ENCODE measurements at places on chromosomes 13 and 19.

- no peak for DNase-seq
Observed at GRCh38 chr19:28437390-28438346, 775.3 kb downstream of the UQCRFS1 start.

GRCh38 chr13:25171517-25172302 lies at the start of gene AMER2:
TSS of gene AMER2 (minus strand) at chr13:25172288. CDS start at chr13:25171619, 669 bp downstream.
- peak; percentile 28 for DNase-seq

DNA sequence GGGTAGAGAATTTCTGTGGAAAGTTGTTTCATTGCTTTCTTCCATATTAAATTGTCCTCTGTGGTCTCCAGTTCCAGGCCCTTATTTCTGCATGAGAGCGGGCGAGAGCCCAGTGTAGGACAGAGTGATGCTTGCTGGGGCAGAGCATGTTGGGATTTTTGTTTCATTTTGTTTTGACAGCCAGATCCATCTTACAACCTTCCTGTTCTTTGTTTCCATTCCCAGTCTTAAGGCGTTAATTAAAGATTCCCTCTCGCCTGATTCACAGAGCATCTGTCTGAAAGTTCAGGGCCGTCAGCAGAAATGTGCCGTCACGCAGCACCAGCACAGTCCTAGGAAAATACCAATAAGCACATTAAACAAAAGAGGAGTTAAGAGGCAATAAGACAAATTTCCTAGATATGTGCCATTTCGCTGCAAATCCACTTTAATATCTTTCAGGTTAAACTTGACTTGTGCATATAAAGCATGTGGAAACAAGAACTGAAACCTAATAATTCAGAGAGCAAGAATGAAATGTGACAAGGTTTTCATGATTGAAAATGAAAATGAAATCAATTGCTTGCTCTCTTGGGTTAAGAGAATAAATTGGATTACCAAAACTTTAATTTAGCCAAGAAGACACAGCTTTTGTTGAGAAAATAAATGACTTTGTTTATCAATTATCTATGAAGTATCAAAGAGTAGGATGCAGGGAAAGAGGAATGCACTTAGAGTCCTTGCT lies 210.7 kb upstream of the SLC10A2 start:
- DNase-seq: no peak

DNA sequence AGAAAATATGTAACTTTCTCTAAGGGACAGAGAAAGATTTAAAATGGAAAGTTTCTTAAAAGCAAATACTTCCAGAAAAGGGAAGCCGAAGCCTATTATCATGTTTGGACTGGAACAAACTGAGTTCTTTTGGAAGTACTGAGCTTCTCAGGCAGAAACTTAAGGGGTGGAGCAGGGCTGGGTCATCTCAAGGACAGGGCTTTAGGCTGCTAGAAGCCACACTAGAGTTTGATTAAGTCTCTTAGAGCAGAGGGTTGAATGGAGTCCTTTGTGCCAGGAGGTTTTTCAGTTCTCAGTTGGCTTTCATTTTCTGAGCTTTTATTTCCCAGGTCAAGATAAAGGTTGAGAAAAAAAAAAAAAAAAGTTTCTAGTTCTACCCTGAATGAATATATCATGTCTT lies 432.7 kb downstream of the SLITRK5 start:
- no peak for DNase-seq

GRCh38 chr13:111165241-111166010 lies 50.3 kb downstream of the ARHGEF7 start:
- DNase-seq: no peak

DNA sequence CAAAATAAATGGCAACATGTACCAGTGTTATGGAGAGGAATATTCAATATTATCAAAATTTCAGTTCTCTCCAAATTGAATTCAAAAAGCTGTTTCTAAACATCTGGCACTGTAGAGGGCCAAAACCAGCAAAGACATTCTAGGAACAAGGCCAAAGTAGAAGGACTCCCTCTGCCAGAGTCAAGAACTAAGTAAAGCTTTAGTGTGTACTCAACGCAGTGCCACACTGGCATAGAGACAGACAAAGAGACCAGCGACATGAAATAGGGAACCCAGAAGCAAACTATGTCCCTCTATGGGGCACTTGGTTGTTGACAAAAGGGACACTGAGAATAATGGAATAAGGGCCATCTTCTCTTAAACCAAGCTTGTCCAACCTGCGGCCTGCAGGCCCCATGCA lies 15.6 kb downstream of the SCGB2B2 start:
- no peak for DNase-seq

DNA sequence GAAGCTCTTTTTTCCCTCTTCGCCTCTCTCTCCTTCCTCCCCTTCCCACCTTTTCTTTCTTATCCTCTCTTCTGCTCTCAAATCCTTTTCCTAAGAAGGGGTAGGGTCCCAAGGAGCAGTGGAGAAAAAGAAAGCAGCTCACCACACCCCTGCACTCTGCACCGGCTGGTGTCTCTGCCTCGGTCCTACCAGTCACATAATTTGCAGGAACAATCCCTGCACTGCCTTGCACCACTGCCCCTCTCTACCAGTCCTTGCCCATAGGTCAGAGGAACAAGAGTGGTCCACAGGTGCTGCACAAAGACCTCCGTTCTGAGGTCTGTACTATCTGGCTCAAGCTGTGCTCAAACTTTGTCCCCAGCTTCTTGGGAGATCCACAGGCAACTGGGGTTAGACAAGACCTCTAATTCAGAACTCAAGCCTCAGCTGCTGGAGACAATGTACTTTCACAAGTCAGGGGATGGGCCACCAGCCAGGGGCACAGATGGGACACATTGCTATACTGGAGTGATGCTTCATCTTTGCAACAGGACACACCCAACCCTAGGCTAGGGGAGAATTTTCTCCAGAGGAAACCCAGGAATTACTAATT lies 125.4 kb upstream of the ZNF507 start:
- DNase-seq: no peak

DNA sequence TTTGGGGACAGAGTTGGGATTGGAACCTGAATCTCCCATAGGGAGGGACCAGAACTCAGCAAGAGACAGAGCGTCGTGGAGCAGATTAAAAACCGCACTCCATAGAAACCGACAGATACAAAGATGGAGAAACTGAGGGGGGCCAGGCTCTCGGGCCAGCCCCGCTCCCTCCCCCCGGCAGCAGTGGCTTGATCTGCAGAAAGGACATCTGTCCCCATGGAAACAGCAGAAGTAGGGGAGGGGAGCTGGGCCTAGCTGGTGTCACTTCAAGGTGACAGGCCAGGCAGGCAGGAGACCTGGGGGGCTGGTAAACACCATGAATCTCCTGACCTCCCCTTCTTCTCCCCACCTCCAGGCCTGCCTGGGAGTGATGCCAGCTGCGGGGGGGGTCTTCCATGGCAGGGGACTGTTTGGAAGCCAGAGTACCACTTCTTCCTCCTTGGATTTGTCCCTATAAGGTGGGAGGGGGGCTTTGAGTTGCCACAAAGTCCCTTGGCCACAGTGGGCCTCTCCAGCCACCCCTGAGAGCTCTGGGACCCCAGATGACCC lies 10.9 kb downstream of the TMIGD2 start:
- DNase-seq: no peak

DNA sequence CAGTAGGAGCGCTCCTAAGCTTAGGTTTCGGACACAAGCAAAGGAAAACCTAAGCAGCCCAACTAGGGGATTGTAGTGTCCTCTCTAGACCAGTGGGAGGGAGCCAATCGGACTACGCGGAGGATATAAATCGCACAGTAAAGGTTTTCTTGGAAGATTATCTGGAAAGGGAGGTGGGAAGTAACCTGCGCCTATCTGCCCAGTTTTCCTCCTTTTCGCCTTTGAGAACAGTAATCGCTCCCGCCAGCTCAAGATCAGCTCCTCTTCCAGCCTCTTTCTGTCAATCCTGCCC lies 456 bp upstream of the RAB4B start:
- DNase-seq: no peak

DNA sequence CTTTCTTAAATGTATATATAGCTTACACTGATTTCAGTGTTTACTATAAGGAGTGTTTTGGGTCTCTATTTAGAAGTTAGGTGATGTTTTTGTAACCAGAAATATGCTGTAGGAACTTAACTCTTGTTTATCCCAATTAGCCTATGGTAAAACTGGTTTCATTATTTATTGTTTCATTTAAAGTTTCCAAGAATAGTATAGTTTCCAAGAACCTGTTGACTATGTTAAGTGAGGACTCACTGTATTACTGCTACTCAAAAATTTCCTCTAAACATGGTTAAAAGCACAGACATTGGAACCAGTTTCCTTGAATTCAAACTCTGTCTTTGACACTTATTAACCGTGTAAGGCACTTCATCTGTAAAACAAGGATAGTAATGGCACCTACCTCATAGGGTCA lies 187.4 kb downstream of the RGCC start:
- DNase-seq: no peak

DNA sequence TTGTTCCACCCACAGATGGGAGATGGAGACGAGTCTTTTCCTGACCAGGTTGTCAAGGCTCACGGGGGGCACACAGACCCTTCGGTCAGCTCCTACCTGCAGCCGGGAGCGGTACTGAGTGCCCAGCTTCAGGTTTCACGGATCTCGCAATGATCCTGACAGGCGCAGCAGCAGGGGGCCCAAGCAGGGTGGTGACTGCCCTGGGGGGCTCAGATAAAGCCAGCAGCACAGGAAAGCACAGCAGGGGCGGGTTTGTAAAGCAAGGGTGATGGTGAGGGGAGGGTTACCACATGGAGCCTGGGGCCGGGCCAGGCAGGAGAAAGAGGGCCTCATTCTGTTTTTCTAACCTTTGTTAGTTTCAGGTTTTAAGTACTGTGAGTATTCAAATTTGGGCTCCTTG lies 41.7 kb upstream of the ATP11A start:
- DNase-seq: no peak

DNA sequence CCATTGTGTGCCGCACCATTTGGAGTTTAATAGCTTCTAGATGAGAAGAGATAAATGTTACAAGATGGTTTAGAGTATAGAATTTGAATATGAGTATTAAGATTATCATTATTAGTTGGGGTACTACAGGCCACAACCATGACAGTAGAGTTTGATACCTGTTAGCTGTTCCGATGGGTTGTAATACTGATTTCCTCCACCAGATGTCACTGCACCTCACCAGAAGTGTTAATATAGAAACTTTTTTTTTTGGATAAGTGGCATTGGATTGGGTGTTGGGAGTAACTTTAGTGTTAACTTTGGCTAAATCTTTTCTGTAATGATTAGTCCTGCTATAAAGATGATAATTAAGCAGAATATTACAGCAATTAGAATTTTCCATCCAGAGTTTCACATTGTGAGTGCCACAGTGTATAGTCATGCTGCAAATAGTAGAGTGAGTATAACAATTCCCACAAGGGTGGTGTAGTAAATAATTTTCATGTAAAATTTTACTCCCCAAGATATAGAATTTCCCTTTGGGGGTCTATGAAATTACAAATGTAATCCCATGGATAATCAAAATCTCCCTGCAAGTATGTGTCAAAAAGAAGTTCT lies 56.3 kb downstream of the PSG3 start:
- peak; percentile 28 for DNase-seq

GRCh38 chr13:41490371-41491015 lies 33.1 kb downstream of the RGCC start:
- no peak for DNase-seq

DNA sequence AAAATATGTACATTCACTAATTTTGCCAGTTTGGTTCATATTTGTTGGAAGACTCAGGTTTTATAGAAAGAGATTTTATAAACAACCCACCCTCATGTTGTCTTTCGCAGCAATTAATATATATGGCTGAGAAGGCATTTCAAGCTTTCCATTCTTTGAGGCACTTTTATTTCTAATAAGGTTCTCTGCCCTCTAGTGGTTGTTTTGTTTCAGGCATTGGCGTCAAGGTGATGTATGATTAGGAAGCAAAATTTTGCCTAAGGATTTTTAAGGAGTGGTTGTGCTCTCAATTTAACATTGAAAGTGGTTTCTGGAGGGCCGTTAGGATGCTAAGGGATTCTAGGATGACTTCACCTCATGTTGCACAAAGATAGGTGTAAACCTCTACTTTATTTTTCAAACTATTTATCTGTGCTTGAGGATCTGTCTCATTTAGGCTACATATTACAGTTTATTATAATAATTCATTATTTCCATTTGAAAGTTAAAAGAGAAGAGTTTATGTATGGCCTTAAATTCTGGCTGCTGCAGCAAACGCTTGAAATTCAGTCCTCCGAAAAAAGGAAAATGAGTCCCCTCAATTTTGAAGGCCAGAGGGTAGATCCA lies 35.9 kb downstream of the OXGR1 start:
- no peak for DNase-seq

DNA sequence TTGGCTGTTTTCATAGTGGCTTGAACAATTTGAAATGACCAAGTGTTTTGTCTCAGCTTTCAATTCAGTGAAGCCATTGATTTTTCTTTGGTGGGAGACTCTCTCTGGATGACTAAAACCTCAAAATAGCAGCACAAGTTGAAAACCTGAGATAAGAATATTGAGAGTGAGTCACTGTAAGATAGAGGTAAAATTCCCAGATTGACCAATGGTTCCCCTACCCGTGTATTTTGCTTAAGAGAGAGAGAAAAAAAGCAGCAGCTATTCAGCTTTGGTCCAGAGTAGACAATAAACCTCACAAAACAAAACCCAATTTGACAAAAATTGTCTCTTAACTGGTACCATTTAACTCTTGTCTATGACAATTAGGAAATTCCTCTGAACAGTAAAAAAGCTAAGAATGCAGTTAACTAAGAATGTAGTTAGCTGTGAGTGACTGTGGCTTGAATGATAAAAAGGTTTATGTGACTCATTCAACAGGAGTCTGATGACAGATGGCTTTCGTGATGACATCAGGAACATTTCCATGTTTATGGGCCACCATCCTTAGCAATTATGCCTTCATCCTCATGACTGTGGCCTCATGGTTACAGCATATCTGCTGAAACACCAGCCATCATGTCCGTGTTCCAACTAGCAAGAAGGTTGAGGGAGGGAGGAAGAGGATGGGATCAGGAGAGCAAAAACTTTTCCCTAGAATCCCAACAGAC lies 356.9 kb downstream of the NDFIP2 start:
- DNase-seq: no peak

- peak; percentile 17 for DNase-seq
Observed at GRCh38 chr19:44050740-44051649, 841 bp upstream of the ZNF223 start.

GRCh38 chr13:50629497-50629896 lies 214.0 kb downstream of the DLEU7 start:
- DNase-seq: no peak

DNA sequence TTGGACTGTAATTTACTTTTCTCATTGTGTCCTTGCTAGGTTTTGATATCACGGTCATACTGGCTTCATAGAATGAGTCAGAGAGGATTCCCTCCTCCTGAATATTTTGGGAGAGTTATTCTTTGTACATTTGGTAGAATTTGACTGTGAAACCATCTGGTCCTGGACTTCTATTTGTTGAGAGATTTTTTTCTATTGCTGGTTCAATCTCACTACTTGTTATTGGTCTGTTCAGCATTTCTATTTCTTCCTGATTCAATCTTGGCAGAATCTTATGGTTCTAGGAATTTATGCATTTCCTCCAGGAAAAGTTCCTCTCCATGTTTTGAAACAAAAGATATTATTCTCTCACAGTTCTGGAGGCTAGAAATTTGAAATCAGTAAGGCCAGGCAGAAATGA lies 4.9 kb upstream of the CD33 start:
- DNase-seq: no peak

DNA sequence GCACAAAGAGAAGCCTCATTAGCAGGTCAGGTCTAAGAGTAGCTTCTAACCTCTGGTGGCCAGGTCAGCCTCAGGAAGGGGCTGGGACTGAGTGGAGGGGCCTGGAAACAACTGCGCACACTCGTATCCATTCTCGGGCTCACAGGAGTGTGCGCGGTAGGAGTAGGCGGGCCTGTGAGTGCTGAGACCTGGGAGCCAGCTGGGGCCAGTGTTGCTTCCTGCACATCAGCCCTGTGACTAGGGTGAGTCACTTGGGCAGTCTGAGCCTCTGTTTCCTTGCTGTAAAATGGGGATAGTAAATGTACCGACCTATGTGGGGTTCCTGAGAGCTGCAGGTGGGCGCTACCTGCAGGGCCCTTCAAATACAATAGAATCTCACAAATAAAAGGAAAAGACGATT lies 26.9 kb downstream of the SIN3B start:
- DNase-seq: no peak
